ENCODE measurements at places on chromosomes 13 and 19.

DNA sequence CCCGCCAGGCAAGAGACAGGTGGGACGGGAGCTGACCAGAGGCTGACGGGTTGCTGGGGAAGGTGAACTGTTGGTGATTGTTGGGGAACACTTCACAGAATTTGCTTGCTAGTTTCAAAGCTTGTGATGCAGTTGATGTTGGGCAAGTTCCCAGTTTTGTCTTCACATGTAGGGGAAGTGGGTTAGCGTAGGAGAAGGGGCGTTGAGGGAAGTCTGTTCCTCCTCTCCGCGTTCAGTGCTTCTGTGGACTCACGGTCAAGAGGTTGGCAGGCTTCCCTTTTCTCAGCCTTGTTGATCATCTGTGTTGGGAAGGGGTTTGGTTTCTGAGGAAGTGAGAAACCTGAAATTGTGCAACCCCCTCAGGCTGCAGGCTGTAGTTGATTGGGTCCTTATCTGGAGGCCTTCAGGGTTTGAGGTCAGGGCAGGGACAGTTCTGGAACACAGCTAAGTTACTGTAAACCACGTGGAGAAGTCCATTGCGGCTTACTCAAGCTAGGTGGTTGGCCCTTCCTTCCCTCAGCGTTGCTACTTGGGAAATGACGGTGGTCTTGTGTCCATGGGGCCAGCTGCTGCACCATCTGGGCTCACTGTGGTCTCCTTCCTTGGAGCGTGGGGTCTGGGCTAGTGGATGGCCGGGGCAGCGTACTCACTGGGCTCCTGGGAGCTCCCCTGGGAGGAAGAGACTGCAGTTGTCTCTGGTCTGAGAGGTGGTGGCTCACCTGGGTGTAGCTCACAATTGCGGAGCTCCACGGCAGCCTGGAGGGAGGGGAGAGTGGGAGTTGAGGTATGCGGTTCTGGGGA, 7.5 kb downstream of the RPS9 start:
- peak; percentile 50 for DNase-seq

DNA sequence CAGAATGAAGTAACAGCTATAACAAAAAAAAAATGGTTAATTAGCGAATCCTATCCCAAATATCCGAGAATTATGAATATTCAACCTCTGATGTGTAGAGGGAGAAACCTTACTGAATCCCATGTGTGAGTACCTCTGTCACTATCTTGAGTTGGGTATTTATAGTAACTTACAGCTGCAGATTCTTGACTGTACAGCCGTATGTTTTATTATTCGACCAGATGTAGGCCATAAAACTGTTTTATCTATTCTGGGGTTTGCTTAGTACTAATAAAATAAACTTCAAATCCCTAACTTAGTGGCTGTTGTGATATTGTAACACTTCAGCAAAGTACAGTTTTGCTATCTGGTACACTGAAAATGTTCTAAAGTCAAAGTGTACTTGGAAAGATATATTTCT, 120.0 kb downstream of the EFNB2 start:
- DNase-seq: no peak

GRCh38 chr13:94243551-94243950, 235.9 kb downstream of the DCT start:
- peak; percentile 51 for DNase-seq

DNA sequence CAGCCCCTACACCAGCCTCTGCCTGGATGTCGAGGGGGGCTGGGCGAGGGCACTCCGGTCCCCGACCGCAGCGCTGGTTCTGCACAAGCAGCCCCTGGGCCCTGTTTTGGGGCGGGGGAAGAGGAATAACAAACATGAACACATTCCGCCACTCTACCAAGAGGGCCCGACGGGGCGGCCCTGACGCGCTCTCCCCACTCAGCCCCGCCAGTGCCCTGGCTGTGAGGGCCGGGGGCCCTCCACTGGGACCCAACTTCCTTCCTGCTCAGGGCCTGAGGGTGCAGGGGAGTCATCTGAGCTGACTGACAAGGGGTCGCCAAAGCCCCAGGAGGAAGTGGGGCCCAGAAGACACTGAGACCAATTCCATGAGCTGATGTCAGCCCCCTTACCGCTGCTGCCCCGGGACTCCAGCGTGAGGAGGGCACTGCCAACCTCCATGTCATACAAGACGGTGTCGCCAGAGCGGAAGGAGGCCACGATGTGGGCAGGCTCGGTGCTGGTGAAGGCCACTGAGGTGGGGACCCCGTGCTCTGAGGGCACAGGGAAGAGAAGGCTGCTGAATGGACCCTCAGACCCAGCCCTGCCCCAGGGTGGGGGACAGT, 5.6 kb upstream of the PRKD2 start:
- DNase-seq: no peak

GRCh38 chr19:4144666-4145249, 8.7 kb upstream of the CREB3L3 start:
- DNase-seq: peak; percentile 30

All from fibroblast of upper back skin (primary cell).